NCI-H1436 (cell line): ENCODE measurements at places on chromosomes 12 and 14.

DNA sequence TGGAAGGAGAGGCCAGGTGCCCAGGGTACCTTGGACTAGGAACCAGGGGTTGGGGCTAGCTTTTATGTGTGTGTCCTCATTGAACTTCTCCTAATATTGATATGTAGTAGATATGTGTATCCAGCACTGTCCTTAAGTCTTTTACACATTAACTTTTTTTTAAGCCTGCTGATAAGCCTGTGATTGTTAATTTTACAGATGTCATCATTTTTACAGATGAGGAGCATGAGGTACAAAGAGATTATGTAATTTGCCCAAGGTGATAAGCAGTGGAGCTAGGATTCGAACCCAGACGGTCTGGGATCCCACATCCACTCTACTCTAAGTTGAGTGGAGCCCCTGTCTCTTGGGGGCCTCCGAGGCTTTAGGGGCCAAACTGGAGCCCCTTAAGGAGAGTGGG, 10.2 kb upstream of the NR4A1 start:
- no peak for DNase-seq

DNA sequence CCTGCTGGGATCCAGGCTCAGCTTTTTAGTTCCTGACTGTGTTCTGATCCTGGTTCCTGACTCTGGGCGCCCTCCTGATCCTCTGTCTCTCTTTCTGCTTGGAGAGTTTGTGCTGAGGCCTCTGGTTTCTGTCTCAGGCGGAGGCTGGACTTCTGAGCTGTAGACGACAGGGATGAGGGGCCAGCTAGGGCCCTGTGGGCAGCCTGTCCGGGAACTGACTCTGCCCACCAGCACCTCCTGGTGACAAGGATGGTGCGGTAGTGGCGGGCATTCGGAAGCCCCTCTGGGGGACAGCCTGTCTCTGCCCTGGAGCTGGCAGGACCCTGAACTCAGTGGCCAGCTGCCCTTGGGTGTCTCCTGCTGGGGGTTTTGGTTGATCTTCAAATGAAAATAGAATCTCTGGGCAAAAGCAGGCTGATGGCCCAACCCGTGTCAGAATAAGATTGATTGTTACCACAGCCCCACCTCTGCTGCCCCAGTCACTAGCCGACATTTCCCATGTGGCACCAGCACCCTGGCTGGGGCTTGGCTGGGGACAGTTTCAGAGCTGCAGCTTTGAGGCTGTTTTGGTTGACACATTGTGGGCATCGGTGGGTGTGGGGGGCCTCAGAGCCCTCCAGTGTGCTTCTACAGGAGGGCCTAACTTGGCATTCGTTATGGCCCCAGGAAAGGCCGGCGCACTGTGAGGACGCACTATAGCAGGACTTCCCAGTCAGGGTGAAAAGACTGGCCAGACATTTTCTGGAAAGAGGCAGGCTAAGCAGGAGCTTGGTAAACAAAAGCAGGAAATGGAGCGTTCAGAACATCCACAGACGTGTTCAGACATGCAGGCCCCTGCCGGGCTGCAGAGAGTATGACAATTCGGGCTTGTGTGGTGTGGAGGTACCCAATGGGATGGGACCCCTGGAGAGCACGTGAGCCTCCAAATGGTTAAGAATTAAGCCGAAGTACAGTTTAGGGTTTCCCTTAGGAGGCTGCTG, 16.2 kb downstream of the KRT80 start:
- DNase-seq, result peak; percentile 85

GRCh38 chr14:62001963-62002362, 239.7 kb downstream of the SNAPC1 start:
- DNase-seq, result no peak

- DNase-seq, result no peak
These were observed 30.4 kb upstream of the PLEKHG6 start for GRCh38 chr12:6280053-6280469.

GRCh38 chr12:31749024-31749704, 20.3 kb upstream of the AMN1 start:
- DNase-seq, result peak; percentile 93

GRCh38 chr12:51127050-51127729, 43.8 kb upstream of the CSRNP2 start:
- no peak for DNase-seq

- no peak for DNase-seq
These were observed 181.0 kb upstream of the RGS6 start for GRCh38 chr14:71751264-71751663.

DNA sequence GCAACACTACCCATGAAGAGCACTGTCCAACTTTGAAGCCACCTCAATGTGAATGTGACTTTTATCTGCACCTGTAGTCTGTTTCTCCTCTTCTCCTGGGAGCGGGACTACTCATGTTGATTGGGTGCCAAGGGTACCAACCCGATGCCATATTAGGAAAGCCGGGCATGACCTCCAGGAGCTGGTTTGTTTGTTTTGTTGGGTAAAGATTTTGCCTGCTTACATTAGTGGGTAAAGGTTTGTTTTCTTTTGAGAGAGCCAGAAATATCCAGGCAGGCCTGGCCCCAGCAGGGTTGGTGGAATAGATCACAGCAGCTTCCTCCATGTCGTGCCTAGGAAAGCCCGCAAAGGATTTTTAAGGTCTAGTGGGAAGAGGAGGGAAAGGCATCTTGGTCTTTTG, 19.7 kb upstream of the ITPK1 start:
- no peak for DNase-seq

DNA sequence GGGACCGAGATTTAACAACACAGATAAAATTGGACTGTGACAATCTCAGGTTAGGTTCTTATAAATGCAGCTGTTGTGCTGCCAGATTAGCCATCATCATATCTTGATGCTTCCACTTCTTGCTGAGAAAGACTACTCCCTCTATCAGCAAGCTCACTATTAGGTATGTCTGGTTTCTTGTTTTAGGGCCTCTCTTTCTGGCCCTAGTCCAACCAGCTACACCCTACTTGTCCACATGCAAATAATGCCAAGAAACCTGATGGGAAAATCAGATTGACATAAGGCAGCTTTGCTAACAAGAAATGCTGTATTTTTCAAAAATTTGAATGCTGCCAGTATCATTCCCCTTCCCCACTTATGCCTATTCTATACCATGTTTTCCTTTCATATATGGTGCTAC, 296.0 kb downstream of the RMST start:
- DNase-seq, result no peak

- no peak for DNase-seq
These were observed 193.0 kb upstream of the TMEM132C start for GRCh38 chr12:128073937-128074336.

DNA sequence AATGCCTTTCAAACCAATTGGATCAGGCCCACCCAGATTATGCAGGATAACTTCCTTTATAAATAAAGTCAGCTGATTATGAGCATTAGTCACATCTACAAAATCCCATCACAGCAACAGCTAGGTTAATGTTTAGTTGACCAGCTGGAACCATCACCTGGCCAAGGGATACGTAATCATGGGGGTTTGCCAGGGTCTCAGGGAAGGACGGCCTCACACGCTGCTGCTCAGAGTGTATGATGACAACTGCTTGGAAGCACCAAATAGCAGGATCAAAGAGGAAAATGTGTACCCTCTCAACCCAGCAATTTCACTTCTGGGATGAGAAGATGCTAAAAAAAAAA, 162.6 kb downstream of the SLC15A4 start:
- peak; percentile 9 for DNase-seq

DNA sequence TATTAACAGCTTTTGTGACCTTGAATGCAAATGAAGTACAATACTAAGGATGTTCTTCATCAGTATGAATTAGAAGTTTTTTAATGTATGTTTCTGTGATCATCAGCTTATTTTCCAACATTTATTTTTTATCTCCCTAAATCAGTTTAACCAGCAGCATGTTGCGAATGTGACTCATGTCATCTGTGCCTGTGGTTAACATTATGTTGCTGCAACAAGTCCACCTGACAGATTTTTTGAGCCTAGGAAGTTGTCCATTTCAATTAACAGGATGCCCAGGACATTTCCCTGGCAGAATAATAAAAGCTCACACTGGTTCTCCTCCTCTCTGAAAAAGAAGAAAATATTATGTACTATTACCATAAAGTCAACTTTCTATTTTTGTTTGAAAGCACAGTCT, 155.5 kb downstream of the SYT1 start:
- DNase-seq, result no peak

GRCh38 chr12:131774576-131775391, 53.4 kb upstream of the MMP17 start:
- no peak for DNase-seq

- DNase-seq, result no peak
These were observed 206.3 kb downstream of the C12orf50 start for GRCh38 chr12:87822923-87823322.

DNA sequence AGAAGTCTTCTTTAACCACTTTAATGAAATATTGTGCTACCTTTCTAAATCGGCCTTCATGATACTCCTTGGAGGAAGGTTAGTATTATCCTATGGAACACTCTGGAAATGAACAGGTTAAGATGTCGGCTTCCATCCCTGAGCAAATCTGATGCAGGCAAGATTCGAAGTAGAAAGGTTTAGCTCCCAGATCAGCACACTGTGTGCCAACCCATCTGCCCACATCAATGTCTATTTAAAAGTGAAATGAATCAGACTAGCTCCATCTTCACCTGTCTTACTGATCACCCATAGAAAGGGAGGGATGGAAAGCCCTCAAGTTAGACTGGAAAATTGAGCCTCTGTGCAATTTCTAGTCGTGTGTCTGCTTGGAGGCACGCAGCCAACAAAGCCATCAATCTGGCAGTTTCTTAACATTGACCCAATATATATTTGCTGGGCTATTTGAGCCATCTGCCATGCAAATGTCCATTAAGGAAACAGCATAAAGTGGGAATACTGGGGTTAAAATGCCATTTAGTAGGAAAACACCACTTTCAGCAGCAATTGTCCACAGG, 506.1 kb downstream of the RMST start:
- DNase-seq, result no peak

GRCh38 chr12:72493407-72493806, 221.2 kb downstream of the TRHDE start:
- no peak for DNase-seq

- DNase-seq, result no peak
These were observed 12.0 kb upstream of the RNU6-7 start for GRCh38 chr14:32189811-32190210.

DNA sequence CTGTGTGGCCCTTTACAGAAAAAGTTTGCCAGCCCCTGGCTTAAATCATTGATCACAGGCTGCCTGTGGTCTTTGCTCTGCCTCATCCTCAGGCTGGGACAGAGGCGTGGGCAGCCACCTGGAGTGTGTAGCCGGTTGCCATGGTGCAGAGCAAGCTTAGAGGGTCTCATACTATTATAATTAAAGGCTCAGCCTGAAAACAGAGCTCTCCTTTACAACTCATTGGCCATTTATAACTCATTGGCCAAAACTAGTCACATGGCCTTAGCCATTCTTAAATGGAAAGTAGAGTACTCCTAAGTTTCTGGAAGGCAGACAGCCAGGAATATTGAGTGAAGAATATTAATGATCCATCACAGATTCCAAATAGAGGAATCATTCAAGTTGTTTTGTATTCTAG, 3.0 kb downstream of the HSP90B1 start:
- no peak for DNase-seq

DNA sequence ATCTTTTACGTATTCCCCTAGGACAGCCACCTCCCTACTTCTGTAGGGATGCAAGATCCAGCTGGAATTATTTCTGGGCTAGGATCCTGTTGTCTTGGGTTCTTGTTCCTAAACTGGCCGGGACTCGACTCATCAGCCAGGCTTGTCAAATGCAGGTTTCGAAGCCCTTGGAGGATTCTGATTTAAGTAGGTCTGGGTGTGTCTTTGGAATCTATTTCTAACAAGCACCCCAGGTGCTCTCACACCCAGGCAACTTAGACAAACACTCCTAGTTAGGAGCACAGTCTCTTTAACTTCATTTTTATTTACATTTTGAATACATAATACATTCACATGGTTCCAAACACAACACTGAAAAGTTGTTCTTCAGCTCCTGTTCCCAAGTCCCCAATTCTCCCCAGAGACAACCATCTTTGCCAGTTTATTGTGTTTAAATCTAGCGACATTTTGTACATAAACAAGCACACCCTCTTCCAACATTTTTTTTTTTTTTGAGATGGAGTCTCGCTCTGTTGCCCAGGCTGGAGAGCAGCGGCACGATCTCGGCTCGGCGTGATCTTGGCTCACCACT, 20.9 kb downstream of the MORN3 start:
- no peak for DNase-seq

DNA sequence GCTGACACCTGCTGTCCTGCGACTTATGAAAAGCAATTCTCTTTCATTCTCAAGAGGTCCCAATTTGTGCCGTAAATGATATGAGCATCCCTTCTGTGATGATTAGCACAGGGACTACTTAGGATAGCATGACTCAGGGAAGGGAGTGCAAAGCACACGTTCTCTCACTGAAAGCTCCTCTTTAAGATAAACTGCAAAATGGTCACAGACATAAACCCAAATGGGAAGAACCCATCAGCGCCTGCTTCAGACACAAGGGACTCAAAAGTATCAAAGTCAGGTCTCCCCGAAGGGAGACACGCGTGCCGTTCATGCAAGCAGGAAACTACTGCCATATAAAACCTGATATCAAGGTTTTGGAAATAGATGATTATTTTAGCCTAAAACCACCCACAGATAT, 33.9 kb upstream of the PIWIL1 start:
- DNase-seq, result no peak

DNA sequence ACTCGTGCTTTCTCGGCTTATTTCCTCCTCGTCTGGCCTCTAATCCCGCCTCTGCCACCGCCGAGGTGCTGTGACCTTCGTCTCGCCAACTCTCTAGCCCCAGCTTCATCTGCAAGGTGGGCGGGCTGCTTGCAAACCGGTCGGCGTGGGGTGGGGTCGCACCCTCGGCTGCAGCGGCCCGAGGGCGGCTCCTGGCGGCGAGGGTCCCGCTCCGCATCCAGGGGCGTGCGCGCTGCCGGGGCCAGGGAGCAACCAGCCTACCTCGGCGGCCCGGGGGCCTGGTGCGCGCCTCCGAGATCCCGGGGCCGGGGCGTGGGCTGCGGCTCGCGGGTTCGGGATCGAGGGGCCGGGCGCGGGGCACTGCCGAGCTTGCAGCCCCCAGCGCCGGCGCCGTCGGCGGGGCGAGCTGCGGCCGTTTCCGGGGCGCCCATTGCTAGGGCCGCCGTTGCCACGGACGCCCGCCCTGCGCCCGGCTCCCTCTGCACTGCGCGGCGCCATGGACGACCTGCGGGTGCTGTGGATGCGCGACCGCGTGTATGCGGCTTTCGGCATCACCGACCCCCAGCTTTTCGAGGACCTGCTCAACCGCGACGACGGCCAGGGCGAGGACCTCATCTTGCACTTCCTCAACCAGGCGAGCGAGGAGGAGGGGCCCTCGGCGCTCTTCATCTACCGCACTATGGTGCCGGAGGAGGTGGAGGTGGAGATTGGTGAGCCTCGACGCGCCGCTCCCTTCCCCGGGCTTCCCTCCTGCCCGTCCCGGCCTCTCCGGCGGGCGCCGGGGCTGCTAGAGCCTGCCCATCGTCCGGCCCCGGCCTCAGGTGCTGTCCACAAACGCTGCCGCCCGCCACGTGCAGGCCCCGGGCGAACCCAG, at the start of gene DNAH10:
TSS of gene DNAH10 (plus strand) at position 461 of the 874 bp plus-strand sequence. CDS start at position 497, 36 bp downstream.
- DNase-seq, result peak; percentile 1

- DNase-seq, result no peak
These were observed 88.3 kb upstream of the E2F7 start for GRCh38 chr12:77153706-77154105.

GRCh38 chr14:22488522-22489243, 100.3 kb downstream of the DAD1 start:
- no peak for DNase-seq
